CD8-positive, alpha-beta memory T cell (primary cell): ENCODE measurements at places on chromosomes 5 and 9. TPM values are rescaled to one million over a fixed set of nuclear protein-coding genes. Genes with fewer than 3 reads are reported as not detected.

Gene PCDHGA2
- total RNA-seq: 0.07 TPM

Gene RNF180
- not detected for total RNA-seq

Gene SLC9A3
- total RNA-seq: 2.6 TPM

Gene STING1
- total RNA-seq: 107 TPM

Gene KCNV2
- not detected for total RNA-seq

Gene SPATA31A3
- not detected for total RNA-seq

Gene RBM22
- 72.7 TPM for total RNA-seq

Gene CNTNAP3
- total RNA-seq: not detected

DNA sequence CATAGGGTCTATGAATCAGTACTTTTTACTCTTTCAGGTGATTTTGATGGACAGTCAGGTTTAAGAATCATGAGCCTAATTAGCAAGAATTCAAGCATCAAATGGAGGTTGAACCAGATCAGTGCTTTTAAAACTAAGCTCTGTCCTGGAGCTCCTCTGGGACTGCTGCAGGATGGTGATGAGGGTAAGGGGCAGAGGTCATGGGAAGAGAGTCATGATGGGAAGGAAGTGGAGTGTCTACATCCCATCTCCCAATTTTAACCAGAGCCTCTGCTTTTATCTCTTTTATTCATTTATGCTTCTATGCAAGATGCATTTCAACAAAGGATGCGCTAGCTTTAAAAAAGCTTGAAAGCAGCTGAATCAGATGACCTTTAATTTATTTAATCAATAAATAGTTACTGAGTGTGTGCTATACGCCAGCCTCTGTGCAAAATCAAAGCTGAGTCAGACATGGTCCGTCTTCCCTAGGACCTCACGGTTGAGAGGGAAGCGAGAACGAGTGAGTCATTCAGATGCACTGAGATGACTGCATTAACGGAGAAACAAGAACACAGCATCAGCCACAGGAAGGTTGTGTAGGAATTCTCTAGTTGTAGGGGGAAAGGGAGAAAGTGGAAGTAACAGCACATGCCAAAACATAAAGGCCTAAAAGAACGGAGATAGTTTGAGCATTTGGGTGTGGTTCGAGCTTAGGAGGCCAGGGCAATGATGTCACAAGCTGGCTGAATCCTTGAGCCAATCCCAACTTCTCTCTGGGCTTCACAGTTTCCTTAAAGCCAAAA is 441.6 kb upstream of the BRINP1 start:
- no peaks in the 10 kb centered on the region for H3K36me3 ChIP-seq
- H3K27ac ChIP-seq: no peak overlapping the region
- no peak for DNase-seq
- no peaks in the 10 kb centered on the region for H3K4me1 ChIP-seq
- no peak overlapping the region for H3K4me3 ChIP-seq

GRCh38 chr5:178202541-178202940 is 1.8 kb upstream of the HNRNPAB start:
- no peak overlapping the region for H3K27ac ChIP-seq
- no peak overlapping the region for H3K4me3 ChIP-seq
- peaks cover 8% of the 10 kb centered on the region for H3K36me3 ChIP-seq
- no peaks in the 10 kb centered on the region for H3K27me3 ChIP-seq
- no peak for DNase-seq

DNA sequence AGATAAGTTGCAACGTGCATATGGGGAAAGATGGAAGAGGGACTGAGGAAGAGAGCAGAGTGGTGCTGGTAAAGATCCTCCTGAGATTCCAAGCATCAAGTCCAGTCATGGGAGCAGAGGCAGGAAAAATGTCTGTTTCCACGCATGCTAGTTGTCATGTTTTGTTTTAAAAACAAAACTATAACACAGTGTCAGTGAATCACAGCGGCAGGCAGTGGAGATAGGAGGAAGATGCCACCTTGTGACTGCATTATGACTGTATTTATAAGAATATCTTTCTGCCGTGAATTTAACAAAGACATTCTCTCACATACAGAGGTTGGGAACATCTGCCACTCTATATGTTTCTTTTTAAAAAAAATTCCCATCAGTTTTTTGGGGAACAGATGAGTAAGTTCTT is 3.7 kb upstream of the SVEP1 start:
- no peaks in the 10 kb centered on the region for H3K36me3 ChIP-seq
- peaks cover 3% of the 10 kb centered on the region for H3K27me3 ChIP-seq
- H3K27ac ChIP-seq: no peak overlapping the region
- no peak for DNase-seq
- no peaks in the 10 kb centered on the region for H3K4me1 ChIP-seq

- H3K36me3 ChIP-seq: no peaks in the 10 kb centered on the region
- DNase-seq: no peak
- no peaks in the 10 kb centered on the region for H3K27me3 ChIP-seq
- no peak overlapping the region for H3K4me3 ChIP-seq
Observed at GRCh38 chr5:122195802-122196394, 66.6 kb downstream of the ZNF474 start.
